ENCODE measurements at places on chromosomes 1 and 21.

DNA sequence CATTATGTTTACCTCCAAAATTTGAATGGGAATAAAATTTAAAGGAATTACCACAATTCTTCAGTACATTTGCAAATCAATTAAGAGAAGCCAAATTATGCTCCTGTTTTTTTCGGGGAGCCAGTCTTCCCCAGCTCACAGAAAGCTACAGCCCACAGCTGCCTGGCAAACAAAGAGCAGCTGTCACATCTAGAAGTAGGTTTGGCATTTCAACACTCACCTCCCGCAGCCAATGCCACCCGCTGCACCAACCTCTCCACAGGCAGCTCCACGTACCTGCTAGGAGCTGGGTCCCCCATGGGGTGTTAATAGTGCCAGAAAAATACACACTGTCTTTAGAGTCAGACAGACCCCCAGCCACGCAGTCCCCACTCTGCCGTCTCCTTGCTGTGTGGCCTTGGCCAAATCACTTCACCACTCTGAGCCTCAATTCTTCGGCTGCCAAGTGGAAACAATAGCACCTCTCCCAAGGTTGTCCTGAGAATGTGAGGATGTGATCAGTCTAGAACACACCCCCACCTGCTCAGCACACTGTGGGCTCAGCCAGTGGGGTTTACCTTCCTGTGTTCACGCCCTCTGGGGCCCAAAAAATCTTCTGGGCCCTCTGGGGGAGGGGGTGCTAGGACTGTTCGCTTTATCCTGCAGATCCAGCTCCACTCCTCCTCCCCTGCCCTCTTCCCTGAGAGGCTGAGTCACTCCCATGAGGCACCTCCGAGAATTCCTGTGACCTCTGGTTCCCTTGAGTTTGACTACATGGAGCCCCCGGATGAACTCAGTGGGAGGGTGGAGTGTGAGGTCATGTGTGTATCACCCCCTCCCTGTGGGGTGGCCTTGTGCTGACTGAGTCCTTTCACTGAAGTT lies 204.3 kb upstream of the GRIK3 start:
- no peak for DNase-seq

DNA sequence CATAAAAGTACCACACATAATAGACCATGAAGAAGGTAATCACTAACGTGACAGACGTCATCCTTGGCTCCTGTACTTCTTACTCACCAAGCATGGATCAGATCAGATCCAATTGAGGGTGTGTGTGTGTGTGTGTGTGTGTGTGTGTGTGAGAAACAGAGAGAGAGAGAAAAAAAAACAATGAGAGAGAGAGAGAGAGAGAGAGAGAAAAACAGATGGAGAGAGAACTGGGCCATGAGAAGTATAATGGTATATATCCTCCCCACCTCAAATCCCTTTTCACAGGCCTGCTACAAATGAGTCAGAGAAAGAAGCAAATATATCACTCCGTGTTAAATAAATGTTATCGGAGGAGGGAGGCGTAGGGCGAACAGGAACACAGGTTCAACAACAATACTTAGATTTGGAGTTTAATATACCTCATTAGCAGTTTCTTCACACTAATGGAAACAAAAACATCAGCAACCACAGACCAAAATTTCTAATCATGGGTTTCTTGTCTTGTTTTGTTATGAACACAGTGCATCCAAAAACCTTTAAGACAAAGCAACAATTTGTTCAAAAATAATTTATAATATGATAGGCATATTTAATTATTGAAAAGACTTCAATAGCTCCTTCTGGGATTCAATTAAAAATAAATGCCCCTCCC lies 45.3 kb downstream of the TIAM1 start:
- no peak for DNase-seq

DNA sequence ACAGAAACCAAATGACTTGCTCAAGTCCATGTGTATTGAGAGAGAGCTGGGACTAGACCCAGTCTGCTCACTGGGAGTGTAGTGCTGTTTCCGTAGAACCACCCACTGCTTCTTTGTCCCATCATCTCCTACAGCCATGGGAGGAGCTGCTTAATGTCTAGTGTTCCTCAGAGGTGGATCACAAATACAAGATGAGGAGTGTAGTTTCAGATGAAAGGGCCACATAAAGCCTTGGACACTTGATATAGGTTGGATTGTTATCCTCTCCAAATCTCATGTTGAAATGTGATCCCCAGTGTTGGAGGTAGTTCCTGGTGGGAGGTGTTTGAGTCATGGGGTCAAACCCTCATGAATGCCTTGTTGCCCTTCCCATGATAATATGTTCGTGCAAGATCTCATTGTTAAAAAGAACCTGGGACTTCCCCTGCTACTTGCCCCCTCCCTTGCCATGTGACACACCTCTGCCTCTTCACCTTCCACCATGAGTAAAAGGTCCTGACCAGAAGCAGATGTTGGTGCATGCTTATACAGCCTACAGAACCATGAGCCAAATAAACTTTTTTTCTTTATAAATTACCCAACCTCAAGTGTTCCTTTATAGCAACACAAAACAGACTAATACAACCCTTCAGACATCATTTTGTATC lies 127.5 kb upstream of the DNAH14 start:
- DNase-seq = no peak

DNA sequence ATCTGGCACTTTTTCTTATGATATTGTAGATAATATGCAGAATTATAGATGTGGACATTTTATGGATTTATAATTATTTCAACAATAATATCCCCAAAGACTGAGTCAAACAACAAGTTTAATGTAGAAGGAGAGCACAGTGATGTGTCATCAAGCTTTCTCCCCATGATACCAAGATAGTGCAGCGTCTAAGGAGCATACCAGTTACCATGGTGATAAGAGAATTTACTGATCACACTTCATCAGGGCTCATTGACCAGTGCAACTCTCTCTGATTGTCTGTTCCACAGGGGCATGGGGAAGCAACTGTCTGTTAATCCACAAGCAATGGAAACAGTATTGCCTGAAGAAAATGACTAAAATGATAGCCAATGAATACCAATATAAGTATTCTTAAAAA lies 209.6 kb upstream of the DPYD start:
- DNase-seq = no peak

GRCh38 chr21:14768042-14768441 lies 221.9 kb upstream of the SAMSN1 start:
- DNase-seq = no peak

DNA sequence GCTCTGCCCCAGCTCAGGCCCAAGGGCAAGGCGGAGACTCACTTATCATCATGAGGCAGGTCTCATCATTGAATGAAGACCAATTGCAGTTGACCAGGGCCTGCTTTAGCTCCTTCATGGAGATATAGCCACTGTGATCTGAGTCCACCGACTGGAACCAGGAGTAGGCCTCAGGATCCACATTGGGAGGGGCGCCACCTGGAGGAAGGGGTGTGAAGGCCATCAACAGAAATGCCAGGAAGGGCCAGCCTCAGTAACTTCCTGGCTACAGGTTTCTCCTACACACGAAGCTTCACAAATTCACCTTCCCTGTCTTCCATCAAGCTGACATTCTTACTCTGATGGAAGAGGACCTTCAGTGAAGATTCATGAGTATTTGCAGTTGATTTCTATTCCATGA lies 11.6 kb downstream of the PEF1 start:
- peak; percentile 51 for DNase-seq

DNA sequence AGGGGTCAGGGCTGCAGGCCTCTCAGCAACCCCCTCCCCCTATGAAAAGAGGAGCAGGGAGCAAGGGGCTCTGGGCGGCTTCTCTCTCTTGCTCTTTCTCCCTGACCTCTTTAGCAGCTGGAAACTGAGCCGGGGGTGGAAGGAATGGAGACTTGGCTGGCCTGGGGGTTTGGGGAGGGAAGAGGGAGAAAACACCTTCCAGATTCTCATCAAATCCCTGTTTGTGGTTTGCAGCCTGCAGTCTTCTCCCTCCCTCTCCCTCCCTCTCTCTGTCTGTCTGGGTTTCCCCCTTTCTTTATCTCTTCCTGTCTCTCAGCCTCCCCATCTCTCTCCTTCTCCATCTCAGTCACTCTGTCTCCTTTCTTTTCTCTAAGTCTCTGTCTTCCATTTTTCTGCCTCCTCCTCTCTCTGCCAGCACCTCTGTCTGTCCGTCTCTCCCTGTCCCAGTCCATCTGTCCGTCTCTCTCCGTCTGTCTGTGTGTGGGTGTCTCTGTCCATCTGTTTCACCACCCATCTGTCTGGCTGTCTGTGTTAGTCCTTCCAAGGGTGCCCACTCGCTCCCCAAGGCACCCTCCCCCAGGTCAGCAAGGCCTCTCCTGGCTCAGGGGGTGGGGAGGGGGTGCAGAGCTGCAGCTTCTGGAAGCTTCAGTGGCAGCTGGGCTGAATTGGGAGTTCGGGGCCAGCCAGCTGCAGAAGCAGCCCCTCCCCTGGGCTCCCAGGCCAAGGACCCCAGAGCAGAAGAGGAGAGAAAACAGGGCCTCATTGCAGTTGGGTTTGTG lies 6.2 kb downstream of the AHDC1 start:
- no peak for DNase-seq

- DNase-seq = no peak
Measured at GRCh38 chr21:43781846-43782245, 5.7 kb upstream of the CSTB start.

GRCh38 chr1:57489358-57490036 lies 65.6 kb upstream of the DAB1 start:
- DNase-seq = no peak

GRCh38 chr21:44965251-44966022 lies 25.6 kb downstream of the SLX9 start:
- peak; percentile 38 for DNase-seq

GRCh38 chr1:206823727-206824126 lies 41.7 kb upstream of the IL20 start:
- DNase-seq = no peak

GRCh38 chr21:34762786-34763185 lies 94.0 kb downstream of the CLIC6 start:
- DNase-seq = no peak

DNA sequence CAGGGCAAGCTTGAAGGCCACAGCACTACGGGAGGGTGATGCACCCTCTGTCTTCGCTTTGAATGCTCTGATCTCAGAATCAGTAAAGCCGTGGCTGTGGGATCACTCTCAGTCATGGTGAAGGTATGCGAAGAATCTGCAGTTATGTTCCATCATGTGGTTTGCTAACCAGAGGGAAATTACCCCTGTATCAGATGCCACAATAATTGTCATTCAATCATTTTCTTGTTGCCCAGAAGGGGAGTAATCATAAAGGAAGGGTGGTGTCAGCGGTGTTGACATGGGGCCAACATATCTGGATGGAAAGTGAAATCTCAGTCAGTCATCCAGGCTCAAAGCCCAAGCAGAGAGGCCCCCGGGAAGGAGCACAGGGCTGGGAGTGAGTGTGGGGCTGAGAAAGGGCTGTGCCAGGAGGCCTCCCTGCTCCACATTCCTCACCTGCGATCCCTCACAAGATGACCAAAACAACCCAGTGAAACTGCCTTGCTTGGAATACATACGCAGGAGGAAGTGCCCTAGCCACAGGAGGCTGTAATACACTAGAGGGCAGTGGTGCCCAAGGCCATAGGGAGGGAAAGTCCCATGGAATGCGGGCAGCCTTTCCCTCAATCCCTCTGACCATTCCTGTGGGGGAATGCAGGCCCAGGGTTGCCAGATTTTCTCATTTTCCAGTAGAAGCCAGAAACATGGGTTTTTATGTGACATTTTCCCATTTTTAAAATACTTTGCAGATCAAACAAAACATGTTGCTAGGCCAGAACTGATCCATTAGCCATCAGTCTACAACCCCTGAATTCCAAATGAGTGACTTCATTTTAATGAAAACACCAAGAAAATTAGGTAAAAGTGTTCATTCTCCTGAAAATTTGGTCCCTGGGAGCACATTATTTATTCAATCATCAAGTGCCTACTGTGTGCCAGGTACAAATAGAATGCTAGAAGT lies 95.7 kb upstream of the VANGL1 start:
- DNase-seq = no peak

DNA sequence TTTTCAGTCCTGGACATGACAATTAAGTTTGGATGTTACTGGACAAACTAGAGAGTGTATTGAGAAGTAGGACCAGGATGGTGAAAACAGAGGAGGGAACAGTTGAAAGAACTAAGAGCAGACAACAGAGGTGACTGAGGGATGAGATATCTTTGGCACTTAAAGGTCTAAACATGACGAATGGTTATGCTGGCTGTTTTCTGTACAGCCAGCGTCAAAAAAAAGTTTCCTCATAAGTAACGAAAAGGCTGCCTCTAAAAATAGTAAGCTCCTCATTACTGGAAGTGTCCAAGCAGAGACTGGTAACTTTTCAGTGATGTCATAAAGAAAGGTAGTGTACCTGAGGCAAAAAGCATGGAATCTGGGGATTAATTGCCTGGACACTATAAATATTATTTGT lies 35.2 kb upstream of the AK4 start:
- DNase-seq = no peak

- DNase-seq = no peak
Measured at GRCh38 chr1:196459383-196459782, 148.9 kb downstream of the KCNT2 start.

GRCh38 chr21:37547615-37548200 lies 181.1 kb downstream of the DYRK1A start:
- DNase-seq = no peak

DNA sequence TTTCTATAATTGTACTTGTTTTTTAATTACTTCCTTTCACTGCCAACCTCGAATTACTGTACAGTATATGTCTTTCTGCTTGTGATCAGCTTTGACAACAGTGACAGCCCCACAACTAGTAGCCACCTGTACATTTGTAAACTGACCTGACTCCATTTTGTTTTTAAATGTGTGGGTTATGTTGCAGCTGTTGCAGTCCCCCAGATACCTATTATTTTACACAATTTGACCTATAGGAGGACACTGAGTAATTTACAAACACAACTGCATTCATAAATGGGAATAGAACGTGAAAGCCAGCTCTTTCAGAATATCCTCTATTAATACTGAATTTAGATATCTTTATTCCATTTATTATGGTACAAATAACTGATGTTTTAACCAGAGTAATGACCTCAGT lies 2.5 kb upstream of the VAMP3 start:
- DNase-seq = no peak

GRCh38 chr1:150001415-150001814 lies 9.1 kb downstream of the OTUD7B start:
- no peak for DNase-seq

DNA sequence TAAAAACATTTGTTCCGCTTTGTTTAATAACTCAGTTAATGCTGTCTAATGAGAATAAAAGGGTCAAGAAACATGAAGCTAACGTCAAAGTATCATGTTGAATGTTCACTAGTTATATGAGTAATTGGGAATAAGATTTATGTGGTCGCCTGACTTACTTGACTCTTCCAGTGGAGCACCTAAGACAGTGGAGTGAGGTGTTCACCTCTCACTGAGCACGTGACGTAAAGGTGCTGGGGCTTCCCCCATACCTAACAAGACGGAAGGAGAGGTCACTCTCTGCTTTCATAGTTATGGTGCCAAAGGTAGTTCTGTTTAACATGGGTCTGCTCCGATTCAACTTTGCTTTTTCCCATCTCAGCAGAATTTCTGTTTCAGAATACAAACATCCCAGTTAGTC lies 686 bp downstream of the KMO start:
- DNase-seq = peak; percentile 21

GRCh38 chr1:163706915-163707314 lies 385.2 kb downstream of the NUF2 start:
- DNase-seq = no peak

DNA sequence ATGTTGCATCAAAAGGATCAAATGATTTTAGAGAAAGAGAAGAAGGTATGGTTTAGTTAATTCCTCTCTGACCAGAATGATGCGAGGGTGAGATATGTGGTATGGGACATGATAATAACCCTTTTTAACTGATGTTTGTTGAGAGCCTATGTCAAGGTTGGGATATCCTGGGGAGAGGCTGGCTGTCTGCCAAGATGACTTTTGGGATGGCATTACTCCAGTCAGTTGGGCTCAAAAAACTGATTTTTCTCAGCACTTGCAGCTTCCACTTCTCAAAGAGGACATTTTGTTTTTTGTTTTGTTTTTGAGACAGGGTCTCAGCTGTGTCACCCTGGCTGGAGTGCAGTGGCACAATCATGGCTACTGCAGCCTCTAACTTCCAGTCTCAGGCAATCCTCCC lies 17.7 kb upstream of the STX12 start:
- DNase-seq = no peak

Measured in activated CD4-positive, alpha-beta T cell treated with anti-CD3 and anti-CD28 coated beads, Interleukin-2, amount 50 U/mL, for 48 hours (primary cell).